ENCODE measurements at places on chromosomes 2 and 18.
A peak's percentile ranks its signal among the peaks of the same experiment; 100 is the strongest.

GRCh38 chr2:208373460-208374089 lies 33.0 kb upstream of the PTH2R start:
- DNase-seq = peak; percentile 33

- DNase-seq = no peak
These were observed 174.1 kb upstream of the ALPP start for GRCh38 chr2:232204457-232204931.

- no peak for DNase-seq
These were observed 95.8 kb downstream of the DTNA start for GRCh38 chr18:34805878-34806351.

DNA sequence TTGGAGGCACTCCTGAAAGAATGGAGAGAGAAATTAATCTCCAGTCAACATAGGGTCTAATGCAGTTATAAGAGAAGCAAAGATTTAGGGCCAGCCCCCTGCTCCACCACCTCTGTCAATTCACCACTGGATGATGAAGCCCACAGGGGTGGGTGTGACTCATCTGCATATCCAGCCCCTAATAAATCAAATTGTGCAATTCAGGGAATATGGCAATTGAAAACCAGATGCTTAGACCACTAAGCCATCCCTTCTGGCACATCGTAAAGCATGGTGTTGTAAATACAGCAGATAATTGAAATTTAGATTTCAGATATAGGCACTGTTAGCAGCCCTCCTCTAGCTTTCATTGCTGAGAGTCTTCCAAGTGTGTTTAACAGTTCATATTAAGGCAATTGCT lies 541.4 kb downstream of the PARD3B start:
- no peak for DNase-seq

DNA sequence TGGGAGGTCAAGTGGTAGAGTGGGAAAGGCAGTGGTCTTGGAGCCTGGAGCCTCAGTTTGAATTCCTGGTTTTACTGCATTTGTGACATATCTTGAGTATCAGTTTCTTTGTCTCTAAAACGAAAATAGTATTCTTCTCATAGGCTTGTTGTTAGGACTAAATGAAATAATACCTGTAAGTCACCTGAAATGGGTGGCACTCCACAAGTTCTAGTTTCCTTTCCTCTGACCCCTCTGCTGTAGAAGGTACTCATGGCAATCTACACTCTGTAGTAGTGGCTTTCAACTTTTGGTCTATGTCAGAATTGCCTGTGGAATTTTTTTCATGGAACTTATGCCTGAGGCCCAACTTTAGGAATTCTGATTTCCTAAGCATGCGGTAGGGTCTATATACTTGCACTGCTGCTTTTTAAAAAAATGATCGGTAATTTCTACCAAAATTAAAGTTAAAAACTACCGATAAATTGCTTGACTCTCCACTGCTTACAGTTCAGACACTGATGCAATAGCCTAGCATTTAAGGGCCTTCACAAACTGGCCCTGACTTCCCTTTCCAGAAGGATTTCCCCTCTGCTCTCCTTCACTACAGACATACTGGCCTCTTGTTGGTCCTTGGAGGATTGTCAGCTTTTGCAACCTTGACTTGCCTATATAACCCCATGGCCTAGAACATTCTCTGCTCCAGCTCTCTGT lies 47.2 kb downstream of the PLEK start:
- DNase-seq = peak; percentile 78

GRCh38 chr2:149068225-149068995 lies 29.9 kb downstream of the LYPD6B start:
- no peak for DNase-seq
